ENCODE measurements at places on chromosomes 3 and 15.

- DNase-seq: no peak
Observed at GRCh38 chr3:52331906-52332305, 15.8 kb downstream of the DNAH1 start.

- no peak for DNase-seq
Observed at GRCh38 chr15:42940527-42940926, 19.9 kb upstream of the TTBK2 start.

- DNase-seq: no peak
Observed at GRCh38 chr3:77588863-77589262, 549.0 kb downstream of the ROBO2 start.

DNA sequence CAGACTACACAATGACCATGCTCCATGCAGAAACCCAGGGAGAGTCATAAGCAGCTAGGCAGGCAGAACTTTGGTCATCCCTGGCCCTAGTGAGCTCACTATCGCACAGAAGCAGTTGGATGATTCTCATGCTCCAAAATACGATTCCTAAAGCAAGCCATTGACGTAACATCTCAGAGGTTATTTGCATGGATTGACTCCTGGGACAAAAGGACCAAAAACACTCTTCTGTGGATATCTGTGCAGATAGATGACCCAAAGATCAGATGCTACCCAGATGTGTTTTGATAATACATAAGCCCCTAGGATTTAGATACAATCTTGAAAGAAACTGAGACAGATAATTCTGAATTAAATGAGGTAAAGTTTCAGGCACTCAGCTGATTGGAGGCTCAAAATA lies 33.4 kb upstream of the STT3B start:
- DNase-seq: no peak

DNA sequence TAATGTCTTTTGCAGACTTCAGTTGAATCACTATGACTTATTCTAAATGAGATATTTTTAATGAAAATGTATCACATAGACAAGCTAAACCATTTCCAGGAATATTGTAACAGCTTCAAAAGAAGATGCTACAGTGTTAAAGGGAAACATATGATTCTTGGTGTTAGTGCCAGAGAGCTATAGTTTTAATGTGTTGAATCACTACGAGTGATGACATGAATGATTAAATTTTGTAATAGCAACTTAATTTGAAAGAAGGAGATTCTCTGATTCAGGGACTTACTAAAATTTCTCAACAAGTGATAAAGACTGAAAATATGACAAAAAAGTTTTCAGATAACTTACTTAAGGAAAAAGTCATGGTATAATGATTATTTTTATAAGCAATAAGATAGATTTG lies 267.3 kb upstream of the SLITRK3 start:
- DNase-seq: no peak

DNA sequence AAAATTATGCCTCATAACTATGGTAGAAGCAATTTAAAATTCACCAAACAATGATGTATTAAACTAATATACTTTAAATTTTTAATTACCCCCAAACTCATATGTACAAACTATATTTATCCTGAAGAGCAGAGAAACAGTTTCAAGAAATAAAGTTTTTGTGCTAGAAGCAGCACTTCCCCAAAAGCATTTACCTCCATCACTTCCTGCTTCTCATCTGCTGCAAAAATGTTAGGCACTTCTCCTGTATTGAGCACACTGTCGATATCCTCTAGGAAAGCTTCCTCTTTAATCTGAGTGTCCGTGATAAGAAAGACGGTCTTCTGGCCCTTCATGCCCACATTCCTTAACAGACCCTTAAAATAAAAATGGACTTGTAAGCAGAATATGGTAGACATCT lies 101.5 kb upstream of the ASB14 start:
- no peak for DNase-seq

GRCh38 chr15:79410237-79410636 lies 21.9 kb upstream of the MINAR1 start:
- no peak for DNase-seq

DNA sequence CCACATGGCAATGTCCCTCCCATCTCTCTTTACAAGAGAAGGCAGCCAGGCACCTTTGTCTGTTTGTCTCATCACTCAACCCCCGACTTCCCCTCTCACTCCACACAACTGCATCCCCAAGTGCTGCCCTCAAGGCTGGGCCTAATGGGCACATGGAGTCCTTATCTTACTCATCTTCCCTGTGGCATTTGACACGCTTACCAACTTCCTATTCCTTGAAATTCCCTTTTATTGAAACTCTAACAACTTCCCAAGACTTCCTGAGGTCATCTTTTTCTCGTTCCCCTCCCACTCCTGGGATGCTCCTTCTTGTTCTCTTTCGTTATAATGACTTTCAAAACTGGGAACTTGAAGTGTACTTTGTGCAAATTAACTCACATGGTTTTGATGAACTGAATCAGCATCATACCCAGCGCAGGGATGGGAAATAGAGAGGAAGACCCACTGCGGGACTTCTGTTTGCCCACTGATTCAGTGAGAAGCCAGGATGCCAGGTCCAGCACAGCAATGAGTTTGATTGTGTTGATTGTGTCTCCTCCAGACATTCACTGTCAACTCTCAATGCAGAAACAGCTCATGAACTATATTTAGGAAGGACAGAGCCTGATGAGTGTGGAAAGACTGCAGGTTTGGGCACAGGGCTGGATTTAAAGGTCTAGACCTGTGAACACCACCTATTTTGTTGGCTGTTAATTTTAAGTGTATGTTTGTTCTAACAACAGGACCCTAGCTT lies 104.7 kb upstream of the TNIK start:
- DNase-seq: no peak

- no peak for DNase-seq
Observed at GRCh38 chr3:169897284-169897683, 14.1 kb upstream of the SAMD7 start.
